ENCODE measurements at places on chromosomes 4 and X. TPM values are rescaled to one million over a fixed set of nuclear protein-coding genes. Genes with fewer than 3 reads are reported as not detected.

Gene TKTL1
- not detected for total RNA-seq

Gene EDNRA
- under 0.01 TPM for total RNA-seq

Gene P2RY4
- total RNA-seq = 0.10 TPM

Gene ARHGAP4
- 5.3 TPM for total RNA-seq

Gene CENPI
- total RNA-seq = 17.7 TPM

Gene ADGRG2
- not detected for total RNA-seq

Gene IGSF1
- total RNA-seq = not detected

Gene PDZD11
- 45.7 TPM for total RNA-seq

Gene NR3C2
- 30.7 TPM for total RNA-seq

Gene RTL5
- 0.33 TPM for total RNA-seq

All from vein endothelial cell (primary cell).